Posterior cingulate gyrus (tissue), 11 donors: ENCODE measurements at places on chromosomes 3 and 15.

GRCh38 chr15:98592136-98592535, 56.2 kb upstream of the IGF1R start:
- no peak for DNase-seq

- no peak for DNase-seq
Measured at GRCh38 chr3:139728414-139728813, 50.6 kb upstream of the NMNAT3 start.

GRCh38 chr3:116905334-116905733, 195.8 kb downstream of the TUSC7 start:
- DNase-seq: no peak

DNA sequence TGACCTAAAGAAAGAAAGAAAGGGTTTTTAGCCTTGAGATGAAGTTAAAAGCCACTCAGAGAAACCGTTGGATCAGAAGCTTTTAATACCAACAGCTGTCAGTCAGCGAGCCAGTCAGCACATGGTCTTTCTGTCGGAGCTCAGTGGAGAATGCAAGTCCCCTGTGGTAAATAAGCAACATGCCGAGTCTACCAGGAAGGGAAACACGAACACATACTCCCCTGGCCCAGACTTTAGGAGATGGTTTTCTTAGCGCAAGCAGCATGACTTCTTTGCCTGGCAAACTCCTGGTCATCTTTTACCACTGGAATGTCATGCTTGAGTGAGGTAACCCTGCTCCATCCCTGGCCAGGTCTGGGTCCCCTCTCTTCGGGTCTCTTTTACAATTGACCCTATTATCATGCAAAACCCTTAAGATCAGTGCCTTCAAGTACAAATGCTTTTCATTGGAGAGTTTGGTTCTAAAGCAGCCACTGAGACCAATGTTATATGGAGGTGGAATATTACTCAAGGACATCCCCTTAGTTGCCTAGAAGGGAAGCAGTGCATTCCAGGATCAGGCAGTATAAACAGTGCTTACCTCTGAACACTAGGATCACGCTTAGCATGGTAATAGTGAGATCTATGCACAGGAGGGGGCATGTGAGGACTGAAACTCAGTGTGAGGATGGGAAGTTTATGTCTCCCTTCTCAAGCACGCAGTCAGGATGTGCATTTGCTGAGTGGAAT, 28.2 kb downstream of the SLCO3A1 start:
- DNase-seq: no peak

GRCh38 chr3:140448001-140448400, 229.9 kb upstream of the TRIM42 start:
- DNase-seq: no peak

DNA sequence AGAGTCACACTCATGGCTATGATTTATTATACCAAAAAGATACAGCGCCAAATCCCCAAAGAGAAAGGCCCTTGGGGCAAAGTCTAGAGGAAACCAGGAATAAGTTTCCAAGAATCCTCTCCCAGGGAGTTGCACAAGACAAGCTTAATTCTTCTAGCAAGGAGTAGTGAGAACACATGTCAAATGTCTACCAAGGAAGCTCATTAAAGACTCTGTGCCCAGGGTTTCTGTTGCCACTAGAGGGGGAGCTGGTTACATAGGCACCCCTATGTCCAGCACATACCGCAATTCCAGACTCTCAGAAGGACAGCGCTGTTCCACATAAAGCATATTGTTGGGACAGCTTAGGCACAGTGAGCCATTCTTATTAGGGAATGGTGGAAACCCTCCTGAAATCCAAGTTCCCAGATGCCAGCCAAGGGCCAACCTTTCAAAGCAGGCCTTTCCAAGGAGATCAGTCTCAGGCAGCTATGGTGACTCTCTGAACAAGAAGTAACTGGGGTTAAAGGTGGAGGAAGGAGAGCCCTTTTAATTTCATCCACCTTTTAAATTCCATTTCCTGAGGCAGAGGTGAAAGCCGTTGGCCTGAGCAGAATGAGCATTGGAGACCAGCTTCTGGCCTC, 194.2 kb downstream of the UACA start:
- DNase-seq: no peak
